ENCODE measurements at places on chromosomes 3 and 15. TPM values are rescaled to one million over a fixed set of nuclear protein-coding genes. Genes with fewer than 3 reads are reported as not detected.

The C15orf40 gene
- 9.7 TPM for total RNA-seq

The P2RY12 gene
- total RNA-seq, result not detected

The GPR149 gene
- not detected for total RNA-seq

The OR5K2 gene
- total RNA-seq, result not detected

The GHSR gene
- total RNA-seq, result not detected

The ZNF717 gene
- total RNA-seq, result 19.1 TPM

The A4GNT gene
- not detected for total RNA-seq

The MOBP gene
- not detected for total RNA-seq

The LRRC34 gene
- total RNA-seq, result 1.8 TPM

The ZDHHC19 gene
- not detected for total RNA-seq

The SLC12A1 gene
- total RNA-seq, result not detected

The RCCD1 gene
- total RNA-seq, result 18.0 TPM

The KLF15 gene
- total RNA-seq, result 1.1 TPM

The MYZAP gene
- total RNA-seq, result 0.07 TPM

The CYP11A1 gene
- 0.26 TPM for total RNA-seq

The SLC28A2 gene
- total RNA-seq, result not detected

The ROBO2 gene
- total RNA-seq, result 0.43 TPM

The NR1D2 gene
- total RNA-seq, result 43.5 TPM

The DUOXA2 gene
- total RNA-seq, result not detected

The QRICH1 gene
- total RNA-seq, result 47.9 TPM

The CNTN4 gene
- not detected for total RNA-seq

The ALDH1L1 gene
- 0.96 TPM for total RNA-seq

The SEMA4B gene
- 55.2 TPM for total RNA-seq

The DLEC1 gene
- 0.13 TPM for total RNA-seq

The KIF15 gene
- 2.9 TPM for total RNA-seq

The FEZF2 gene
- total RNA-seq, result not detected
